ENCODE measurements at places on chromosomes 4 and X. TPM values are rescaled to one million over a fixed set of nuclear protein-coding genes. Genes with fewer than 3 reads are reported as not detected.

The DCAF8L2 gene
- not detected for total RNA-seq

The CD40LG gene
- 5.9 TPM for total RNA-seq

The MTHFD2L gene
- total RNA-seq, result 6.5 TPM

The MAGEA4 gene
- not detected for total RNA-seq

The PPEF1 gene
- total RNA-seq, result not detected

The PCDH10 gene
- not detected for total RNA-seq

The C1GALT1C1 gene
- total RNA-seq, result 27.7 TPM

The GEMIN8 gene
- total RNA-seq, result 11.7 TPM

The TMEM47 gene
- total RNA-seq, result not detected

The PLP1 gene
- not detected for total RNA-seq

The NRK gene
- total RNA-seq, result not detected

The MUC7 gene
- not detected for total RNA-seq

The USP17L5 gene
- not detected for total RNA-seq

The TMEM184C gene
- 18.5 TPM for total RNA-seq

GRCh38 chrX:119190831-119191230 is 45.3 kb upstream of the PGRMC1 start:
- DNase-seq, result no peak

- DNase-seq, result no peak
Observed at GRCh38 chr4:181688432-181688831, 554.8 kb upstream of the TENM3 start.

DNA sequence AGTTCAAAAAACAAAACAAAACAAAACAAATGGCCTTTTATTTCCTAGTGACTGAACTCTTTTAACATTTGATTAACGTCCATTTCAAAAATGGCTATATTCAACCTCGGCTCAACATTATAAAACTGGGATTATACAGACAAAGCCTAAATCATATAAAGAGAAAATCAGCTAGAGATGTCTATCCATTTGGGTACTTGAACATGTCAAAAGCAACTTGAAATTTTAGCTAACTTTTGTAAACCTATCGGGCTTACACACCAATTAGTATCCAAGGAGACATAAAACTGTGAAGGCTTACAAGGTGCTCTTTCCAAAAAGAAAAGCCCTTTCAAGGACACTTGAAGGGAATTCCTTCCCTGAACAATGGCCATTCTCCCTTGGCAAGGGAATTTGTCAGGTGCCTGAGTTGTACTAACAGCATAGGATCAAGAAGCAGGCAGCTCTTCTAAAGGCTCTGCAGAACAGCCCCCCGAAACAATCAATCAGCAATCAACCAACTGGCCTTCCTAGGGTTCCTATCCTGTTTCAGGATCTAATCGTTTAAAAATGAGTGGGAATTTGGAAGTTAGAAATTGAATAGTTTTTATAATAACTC is 633.7 kb upstream of the HTR2C start:
- DNase-seq, result no peak

GRCh38 chr4:27117453-27117852 is 256.8 kb downstream of the STIM2 start:
- no peak for DNase-seq

DNA sequence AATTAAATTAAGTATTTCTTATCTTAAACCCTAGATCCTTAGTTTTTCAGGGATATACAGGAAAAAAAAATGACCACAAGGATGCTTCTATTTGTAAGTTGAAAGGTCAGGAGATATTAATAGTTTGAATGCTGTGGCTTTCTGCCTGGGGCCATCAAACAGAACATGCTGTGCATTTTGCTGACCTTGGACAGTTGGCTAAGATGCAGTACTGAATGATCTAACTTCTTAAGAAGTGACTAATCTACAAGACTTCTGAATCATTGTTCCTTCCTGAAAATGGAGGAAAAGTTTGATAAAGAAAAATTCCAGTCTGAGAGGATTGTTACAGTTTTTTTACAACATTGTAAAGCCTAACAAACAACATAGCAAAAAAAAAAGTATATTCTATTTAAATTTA is 237.8 kb upstream of the JADE1 start:
- no peak for DNase-seq

- no peak for DNase-seq
Observed at GRCh38 chrX:57211906-57212305, 74.6 kb upstream of the FAAH2 start.

GRCh38 chr4:40916880-40917279 is 167.1 kb downstream of the NSUN7 start:
- DNase-seq, result peak; percentile 47

DNA sequence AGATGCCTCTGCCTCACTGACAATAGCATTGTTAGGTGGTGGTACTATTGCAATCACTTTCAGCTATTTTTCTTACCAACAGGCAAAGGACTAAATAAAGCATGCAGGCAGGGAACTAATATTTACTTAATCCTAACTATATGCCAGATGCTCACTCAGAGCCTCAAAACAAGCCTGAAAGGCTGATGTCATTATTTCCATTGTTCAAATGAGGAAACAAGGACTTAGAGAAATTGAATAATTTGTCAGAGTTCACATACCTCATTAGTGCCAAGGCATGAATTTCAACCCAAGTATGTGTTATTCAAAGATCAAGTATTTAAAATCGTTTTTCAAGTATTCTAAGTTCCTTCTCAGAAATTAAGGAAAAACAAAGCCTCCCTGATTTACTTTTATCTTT is 374.9 kb upstream of the TECRL start:
- DNase-seq, result no peak

DNA sequence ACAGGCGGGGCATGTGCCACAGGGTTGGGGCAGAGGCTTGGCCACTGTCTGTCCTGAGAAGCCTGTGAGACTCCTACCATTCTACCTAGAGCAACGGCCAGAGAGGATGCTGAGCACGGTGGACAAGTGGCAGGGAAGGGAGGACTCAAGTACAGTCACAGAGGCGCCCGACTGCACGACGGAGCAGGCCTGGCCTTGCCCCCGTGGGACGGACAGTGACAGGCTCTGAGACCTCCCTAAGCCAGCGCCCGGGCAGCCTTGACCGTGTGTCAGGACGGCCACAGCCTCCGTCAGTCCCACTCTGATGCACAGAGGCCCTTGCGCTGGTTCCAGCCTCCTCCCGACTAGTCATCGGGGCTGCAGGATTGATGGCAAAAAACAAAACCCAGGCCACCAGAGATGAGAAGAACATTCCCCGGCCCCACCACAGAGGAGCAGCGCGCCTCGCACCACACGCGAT is 36.7 kb upstream of the MXD4 start:
- no peak for DNase-seq

GRCh38 chrX:38052096-38052495 is 45.7 kb downstream of the SYTL5 start:
- no peak for DNase-seq

GRCh38 chr4:182538031-182538430 is 294.8 kb downstream of the TENM3 start:
- DNase-seq, result no peak

DNA sequence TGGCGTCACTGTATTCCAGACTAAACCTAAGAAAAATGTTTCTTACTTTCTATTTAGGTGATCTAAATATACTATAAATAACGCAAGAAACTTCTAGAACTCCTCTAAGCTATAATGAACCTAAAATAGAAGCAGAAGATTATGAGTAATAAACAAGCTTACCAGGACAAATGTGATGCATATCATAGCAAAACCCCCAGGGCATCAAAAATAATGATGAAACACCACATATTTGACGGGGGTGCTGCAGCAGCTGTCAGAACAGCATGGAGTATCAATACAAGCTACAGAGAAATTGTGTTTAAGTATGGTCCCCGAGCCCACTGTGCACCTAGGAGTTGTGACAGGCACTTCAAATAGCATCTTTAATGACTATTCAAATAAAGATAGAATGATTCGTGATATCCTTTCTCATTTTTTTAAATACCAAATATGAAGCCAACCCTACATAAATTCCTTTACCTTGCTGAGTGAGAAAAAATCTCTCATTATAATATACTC is 337.3 kb downstream of the CENPC start:
- no peak for DNase-seq

DNA sequence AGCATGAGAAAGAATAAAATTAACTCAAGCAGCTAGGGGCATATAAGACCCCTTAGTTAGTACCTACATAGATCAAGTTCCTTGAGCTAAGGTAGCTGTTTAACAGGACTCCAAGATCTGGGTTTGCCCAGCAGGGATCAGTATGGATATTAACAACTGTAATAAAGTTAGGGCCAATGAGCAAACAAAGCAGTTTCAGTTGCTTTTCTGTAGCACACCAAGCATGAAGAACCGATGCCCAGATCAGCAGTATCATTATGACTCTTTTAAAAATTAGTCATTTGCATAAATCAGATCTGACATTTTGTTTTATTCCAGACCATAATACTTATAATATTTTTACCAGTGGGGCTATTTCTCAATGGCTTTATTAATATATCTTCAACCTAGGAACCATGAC is 80.9 kb downstream of the C4orf33 start:
- DNase-seq, result no peak

GRCh38 chr4:182846036-182846435 is 71.2 kb downstream of the DCTD start:
- no peak for DNase-seq

DNA sequence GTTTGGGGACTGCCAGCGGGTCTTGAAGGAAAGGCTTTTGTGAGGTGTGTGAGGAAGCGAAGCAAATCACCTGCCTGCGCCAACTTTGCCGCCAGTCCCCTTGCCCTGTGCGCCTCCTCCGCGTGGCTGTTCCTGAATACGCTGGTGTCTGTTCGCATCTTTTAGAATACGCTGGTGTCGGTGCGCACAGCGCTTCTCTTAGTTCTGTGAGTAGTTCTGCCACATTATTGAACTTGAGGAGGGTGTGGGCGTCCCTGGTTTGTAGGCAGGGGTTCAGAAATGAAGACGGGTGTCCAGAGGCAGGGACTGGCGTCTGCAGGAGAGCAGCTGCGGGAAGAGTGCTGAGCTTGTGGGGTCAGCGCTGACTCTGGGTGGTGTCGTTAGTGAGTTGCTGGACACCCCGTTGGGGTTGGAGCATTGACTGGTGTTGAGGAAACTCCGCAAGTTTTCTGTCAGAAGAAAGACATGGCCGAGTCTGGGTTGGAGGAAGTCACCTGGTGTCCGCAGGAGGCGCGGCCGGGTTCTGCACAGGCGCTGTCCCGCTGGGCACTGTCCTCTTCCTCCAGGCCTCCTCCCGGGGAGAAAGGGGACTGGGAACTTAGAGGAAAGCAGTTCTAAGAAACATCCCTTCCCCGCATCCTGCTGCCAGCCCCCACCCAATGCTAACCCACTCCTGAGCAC is 930 bp downstream of the ZNF718 start:
- DNase-seq, result peak; percentile 43

DNA sequence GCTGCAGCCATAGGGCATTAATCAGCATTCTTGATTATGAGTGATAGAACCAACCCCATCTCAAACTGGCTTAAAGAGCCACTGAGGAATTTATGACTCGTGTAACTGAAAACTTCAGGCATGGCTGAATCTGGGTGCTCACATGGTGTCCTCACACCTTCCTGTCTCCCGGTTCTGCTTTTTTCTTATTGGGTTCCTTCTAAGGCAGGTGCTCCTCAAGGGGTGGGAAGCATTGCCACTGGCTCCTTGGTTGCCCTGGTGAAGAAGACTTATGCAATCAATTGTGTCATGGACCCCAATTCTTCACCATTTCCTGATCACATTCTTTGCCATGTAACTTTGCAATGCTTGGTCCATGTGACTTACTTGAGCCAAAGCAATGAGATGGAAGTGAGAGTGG is 4.3 kb upstream of the ZCCHC4 start:
- DNase-seq, result no peak

GRCh38 chr4:99790796-99791617 is 25.6 kb upstream of the DAPP1 start:
- DNase-seq, result no peak

DNA sequence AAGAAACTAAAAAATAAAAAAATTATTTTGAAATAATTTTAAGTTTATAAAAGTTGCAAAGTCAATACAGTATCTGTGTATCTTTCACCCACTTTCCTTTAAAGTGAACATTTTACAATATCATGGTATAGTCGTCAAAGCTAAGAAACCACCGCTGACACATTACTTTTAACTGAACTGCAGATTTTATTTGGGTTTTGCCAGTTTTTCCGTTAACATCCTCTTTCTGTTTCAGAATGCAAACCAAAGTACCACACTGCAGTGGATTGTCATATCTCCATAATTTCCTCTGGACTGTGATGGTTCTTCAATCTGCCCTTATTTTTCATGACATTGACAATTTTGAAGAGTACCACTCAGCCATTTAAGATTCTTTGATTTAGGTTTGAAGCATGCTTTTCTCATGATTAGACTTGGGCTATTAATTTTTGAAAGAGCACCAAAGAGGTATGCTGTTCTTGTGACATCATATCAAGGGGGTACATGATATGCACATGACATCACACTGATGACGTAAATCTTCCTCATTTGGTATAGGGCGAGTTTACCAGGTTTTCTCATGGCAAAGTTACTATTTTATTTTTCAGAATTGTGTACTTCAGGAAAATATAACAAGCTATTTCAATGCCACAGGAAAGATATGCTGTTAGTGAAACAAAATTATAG is 3.6 kb upstream of the CXCL1 start:
- DNase-seq, result no peak

GRCh38 chrX:9235722-9236121 is 201.8 kb upstream of the FAM9B start:
- no peak for DNase-seq

GRCh38 chrX:106972896-106973295 is 27.1 kb downstream of the MORC4 start:
- no peak for DNase-seq

- no peak for DNase-seq
Observed at GRCh38 chr4:88793475-88793874, 95.8 kb upstream of the NAP1L5 start.

All from activated CD8-positive, alpha-beta memory T cell treated with anti-CD3 and anti-CD28 coated beads, Interleukin-2, amount 10 ng/mL, durations not matched to agents 7 days and 5 days (primary cell).